ENCODE measurements at places on chromosomes 2 and 18. TPM values are rescaled to one million over a fixed set of nuclear protein-coding genes. Genes with fewer than 3 reads are reported as not detected.

RUFY4 gene
- total RNA-seq, result 0.14 TPM

DNA sequence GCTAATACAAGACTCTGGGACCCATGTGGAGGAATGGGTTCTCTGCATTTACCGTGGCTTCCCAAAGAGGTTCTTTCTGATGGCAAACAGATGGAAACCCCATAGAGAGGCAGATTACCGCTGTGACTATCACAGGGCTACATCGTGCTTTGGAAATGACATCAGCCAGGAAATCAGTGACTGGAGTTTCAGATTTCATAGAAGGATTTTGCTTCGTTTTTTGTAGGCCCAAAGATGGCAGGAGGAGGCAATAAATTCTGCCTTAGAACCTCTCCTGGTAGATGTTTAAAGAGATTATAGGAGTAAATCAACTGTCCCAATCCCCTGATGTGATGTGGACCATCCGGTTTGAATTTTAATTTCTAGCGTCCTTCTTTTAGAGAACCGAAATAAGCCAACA, 214.1 kb downstream of the AGPS start:
- no peak for DNase-seq

COMMD1 gene
- total RNA-seq, result 33.0 TPM

DHRS9 gene
- total RNA-seq, result 0.93 TPM

BOLL gene
- not detected for total RNA-seq

SOWAHC gene
- 8.8 TPM for total RNA-seq

GRCh38 chr18:41150316-41150715, 804.7 kb upstream of the PIK3C3 start:
- no peak for DNase-seq

GRCh38 chr2:119117408-119117807, 41.1 kb downstream of the C1QL2 start:
- no peak for DNase-seq

DNA sequence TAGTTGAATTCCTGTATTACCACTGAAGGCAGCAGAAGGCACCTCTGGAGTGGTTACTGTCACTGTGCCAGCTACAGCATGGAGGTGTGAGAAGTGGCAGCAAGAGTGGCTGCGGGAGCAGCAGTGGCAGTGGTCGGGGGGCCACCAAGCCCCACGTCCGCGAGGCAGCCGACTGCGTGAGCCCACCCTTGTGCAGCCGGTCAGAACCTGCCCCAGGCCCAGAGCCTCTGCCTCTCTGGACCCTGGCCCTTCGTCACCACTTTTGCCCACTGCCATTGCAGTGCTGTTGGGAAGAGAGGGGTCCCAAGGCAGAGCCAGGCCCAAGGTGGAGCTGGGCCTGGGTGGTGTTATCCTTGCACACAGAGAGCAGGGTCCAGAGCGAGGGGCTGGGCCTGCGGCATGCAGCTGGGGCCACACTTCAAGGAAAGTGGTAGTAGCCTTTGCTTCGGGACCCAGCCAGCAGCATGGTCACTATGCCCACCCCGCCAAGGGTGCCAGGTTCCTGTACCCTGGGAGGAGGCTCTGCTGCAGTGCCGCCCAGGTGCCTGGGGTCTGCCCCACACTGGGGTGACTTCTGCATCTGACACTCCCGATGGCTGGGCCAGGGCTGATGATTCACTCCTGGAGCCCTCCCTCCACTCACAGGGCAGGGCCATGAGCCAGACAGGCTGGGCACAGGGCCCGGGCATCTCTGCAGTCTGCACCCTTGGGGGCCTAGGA, 450.1 kb upstream of the LRATD1 start:
- DNase-seq, result peak; percentile 76

DNA sequence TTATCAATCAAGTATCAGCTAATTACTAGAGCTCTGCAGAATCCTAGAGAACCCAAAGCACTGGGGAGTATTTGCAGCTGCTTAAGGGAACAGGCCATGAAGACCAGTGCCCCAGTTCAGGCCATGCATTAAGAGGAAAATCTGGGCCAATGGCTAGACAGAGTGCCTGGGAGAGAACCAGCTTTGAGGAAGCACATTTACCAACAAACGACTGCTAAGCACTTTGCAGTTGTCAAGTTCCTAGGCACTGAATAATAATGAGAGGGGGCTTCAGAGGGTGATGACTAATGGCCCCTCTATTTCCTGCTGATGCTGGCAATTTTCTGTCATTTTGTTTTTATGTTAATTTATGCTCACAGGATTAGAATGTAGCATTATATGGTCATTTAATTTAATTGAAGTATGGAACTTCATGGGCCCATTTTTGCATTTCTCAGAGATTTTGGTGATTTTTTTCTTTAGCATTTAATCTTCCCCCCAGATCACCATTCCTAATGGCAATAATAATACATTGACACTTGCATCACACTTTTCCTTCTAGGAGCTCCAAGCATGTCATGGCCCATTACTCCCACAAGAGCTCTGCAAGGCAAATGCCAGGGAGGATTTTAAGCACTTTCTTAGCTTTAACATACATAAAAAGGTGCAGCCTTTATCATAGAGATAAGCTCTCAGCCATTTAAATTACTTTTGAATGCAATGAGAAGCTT, 147.7 kb upstream of the SPATS2L start:
- no peak for DNase-seq

- no peak for DNase-seq
Measured at GRCh38 chr2:196587056-196587455, 52.5 kb upstream of the CCDC150 start.

ANKRD53 gene
- total RNA-seq, result 1.4 TPM

DNA sequence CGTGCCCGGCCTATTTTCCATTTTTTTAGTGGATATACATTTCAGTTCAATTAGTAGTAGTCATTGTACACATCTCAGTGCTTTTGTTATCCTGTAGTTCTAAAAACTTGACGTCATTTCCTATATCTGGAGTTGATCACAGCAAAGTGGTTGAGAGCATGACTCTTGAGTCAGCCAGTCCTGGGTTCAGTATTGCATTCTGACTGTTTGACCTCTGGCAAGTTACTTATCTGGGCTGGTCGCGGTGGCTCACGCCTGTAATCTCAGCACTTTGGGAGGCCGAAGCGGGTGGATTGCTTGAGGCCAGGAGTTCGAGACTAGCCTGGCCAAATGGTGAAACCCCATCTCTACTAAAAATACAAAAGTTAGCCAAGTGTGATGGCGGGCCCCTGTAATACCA, 50.4 kb upstream of the PPM1B start:
- no peak for DNase-seq

LYG2 gene
- total RNA-seq, result not detected

DNA sequence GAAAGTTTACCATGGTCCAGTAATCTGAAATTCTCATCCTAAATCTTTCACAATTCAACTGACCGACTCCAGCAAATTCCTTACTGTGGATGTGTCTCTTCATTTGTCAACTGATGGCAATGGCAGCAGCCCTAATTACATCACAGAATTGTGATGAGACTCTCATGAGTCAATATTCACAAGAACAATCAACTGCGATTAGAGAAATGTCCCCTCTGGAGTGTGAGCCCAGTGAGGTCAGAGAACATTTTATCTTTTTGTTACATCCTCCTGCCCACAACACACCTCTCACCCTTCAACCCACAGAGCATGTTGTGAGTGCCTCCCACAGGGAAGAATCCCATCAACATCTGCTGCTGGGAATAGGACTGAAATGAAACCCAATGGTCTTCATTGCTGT, 73.6 kb downstream of the CD226 start:
- DNase-seq, result no peak

- DNase-seq, result no peak
Measured at GRCh38 chr18:63283305-63284094, 36.1 kb downstream of the BCL2 start.

DNA sequence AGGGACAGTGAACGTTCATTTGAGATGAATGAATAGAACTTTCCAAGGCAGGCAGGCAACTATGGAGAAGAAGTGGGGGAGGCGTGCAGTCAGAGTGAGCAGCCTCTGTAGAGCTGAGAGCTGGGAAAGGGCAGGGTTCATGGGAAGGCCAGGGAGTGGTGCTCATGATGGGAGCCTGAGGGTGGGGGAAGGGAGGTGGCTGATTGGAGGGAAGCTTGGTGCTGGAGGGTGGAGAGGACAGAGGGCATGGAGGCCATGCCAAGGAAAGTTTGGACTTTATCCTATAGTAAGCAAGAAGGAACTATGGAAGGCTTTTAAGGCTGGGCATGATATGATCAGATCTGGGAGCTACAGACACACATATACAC, 47.6 kb upstream of the LGALSL start:
- DNase-seq, result no peak

NRBP1 gene
- 72.9 TPM for total RNA-seq

- DNase-seq, result no peak
Measured at GRCh38 chr2:59540864-59541263, 1012.6 kb downstream of the BCL11A start.

CIB4 gene
- total RNA-seq, result not detected

Data from posterior vena cava (tissue), 2 donors.